ENCODE measurements at places on chromosomes 13 and 19.

GRCh38 chr13:45941261-45941660 lies 89.7 kb upstream of the SIAH3 start:
- DNase-seq, result no peak

- DNase-seq, result no peak
These were observed 3.2 kb downstream of the NFIC start for GRCh38 chr19:3369337-3370213.

DNA sequence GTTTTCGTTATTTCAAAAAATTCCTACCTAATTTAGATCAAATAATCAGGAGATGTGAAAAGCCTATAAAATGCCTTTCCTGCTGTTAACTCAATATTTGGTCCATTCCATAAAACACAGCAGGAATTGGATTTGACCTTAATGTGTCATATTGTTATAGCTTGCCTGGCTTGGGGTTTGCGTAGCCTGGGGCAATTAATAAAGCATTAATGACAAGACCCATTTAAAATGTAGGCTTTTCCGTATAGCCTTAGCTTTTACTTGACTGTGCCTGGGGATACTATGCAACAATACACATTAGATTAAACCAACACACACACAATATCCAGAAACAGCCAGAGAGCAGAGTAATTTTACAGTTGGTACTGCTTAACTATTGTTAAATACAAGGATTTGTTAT lies 117.2 kb upstream of the MAB21L1 start:
- DNase-seq, result no peak

- DNase-seq, result no peak
These were observed 42.0 kb downstream of the LNX2 start for GRCh38 chr13:27578121-27579030.

DNA sequence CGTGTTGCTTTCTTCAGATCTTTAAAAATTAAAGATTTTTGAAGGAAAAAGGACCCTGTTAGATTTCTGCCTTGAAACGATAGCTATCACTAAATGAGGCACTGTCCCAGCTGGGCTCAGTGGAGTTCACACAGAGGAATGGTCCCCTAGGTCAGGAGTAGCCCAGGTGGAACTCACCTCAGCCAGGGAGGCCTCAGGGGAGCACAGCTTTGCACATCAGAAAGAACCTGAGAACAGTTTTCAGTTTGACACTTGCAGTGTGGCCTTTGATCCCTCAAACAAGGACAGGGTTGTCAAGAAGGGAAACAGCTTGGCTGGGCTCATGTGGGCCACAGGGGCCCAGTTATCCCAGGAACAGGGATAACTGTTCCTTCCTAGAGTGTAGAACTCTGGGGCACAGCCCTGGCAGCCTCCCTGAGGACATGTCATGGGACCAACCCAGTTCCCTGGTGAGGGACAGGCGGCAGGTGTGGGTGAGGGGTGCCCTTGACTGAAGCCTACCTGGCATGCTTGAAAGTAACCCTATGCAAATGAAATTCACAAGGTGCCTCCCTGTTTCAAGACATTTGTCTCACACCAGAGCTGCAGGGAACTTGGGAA lies 59.4 kb downstream of the CHST8 start:
- DNase-seq, result no peak

- DNase-seq, result no peak
These were observed 36.7 kb downstream of the CAPN12 start for GRCh38 chr19:38707512-38708114.

DNA sequence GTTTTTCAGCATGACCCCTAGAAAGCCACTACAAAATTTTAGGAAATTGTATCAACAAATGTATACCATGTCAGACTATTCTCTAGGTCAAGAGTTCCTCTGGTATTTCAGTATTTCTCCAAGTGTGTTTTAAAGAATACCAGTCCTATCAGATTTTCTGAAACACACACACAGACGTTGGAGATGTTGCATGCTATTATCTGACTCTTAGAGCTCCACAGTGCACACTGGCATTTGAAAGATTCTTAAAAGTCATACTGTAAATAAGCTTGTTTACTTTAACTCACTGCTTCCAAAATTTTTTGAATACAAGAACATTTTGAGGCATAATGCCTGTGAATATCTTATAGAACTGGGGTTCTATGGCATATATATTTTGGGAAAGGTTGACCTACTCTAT lies 33.8 kb upstream of the VWA8 start:
- no peak for DNase-seq

GRCh38 chr13:20492641-20493040 lies 33.0 kb downstream of the CRYL1 start:
- no peak for DNase-seq

GRCh38 chr13:103044056-103044455 lies 22.2 kb downstream of the SLC10A2 start:
- no peak for DNase-seq

DNA sequence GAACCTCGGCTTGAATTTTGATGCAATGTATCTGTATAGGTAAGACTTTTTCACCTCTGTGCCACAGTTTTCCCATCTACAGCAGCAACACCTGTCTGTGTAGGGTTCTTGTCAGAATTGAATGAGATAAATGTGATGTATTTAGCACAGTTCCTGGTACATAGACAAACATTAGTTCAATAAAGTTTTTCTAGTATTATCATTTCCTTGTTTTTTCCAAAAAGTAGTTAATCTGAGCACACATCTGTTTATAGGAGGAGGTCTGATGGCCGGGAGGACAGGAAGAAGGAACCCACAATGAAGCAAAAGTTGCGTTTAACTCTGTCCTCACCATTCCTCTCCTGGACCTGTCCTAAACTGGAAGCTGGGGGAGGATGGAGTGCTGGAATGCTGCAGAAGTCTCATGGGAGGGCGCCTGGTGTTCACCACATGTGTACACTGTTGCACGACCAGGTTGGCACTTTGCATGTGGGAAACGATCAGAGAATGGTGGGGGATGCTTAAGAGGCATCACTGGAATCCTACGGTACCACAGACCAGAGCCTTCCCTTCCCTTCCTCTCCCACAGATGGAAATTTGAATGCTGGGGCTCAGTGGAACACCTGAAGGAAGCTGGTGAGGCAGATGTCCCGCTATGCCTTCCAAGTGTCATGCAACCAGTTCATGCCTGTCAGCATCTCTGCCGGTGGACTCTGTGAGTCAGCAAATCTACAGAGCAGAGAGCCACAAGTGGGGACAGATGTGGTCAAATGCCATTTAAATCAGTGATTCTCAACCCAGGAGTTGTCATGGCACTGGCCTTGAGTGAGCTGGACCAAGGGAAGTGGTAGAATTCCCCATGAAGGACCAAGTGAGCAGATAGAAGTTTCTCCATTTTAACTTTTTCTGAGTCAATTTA lies 315.6 kb downstream of the DLEU7 start:
- no peak for DNase-seq

- no peak for DNase-seq
These were observed 7.7 kb downstream of the NDUFB7 start for GRCh38 chr19:14563989-14564651.

DNA sequence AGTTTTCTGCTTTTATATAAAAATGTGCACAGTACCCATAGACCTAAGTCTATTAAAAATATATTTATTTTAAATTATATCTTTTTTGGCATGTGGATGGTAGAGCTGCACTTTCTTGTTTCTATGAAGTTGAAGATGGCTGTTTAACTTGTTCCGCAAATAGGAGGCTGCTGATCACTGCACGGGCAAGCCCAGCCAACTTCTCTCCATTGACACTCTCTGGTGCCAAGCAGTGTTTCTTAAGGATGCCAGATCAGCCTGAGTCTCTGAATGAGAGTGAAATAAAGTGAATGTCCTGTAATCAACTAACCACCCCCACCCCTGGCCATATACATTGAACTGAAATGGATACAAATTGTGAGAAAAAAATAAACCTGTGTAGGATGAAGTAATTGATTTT lies 202.9 kb upstream of the KLHL1 start:
- no peak for DNase-seq

DNA sequence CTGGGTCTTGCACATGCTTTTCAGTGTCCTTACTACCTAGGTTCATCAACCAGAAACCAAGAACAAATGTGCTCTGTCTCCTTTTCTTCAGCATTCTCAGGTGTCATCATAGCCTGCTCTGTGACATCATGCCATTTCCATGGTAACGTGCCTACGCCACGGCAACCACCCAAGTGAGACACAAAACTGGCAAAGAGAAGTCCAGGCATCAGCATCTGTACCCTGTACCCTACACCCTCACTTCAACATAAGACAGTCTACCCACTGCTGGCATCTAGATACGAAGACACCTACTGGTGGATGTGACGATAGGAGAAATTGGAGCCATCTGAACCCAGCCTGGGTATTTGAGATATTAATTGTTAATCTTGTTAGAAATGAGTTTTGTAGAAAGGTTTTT lies 13.3 kb downstream of the ZC3H4 start:
- no peak for DNase-seq

DNA sequence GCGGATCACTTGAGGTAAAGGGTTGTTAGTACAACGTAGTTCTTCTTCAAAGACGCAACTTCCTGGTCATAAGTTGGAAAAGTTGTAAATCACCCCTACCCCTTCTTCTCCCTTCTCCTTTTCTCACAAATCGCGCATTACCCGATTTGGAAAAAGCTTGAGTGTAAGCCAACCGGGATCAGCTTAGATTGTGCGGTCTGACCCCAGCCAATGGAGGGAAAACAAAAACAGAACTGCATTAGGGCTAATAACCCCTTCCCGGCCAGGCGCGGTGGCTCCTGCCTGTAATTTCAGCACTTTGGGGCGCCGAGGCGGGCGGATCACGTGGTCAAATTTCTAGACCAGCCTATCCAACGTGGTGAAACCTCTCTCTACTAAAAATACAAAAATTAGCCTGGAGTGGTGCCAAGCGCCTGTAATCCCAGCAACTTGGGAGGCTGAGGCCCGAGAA lies 806 bp downstream of the ZNF90 start:
- DNase-seq, result no peak

GRCh38 chr13:39245688-39246087 lies 207.4 kb downstream of the NHLRC3 start:
- DNase-seq, result no peak

DNA sequence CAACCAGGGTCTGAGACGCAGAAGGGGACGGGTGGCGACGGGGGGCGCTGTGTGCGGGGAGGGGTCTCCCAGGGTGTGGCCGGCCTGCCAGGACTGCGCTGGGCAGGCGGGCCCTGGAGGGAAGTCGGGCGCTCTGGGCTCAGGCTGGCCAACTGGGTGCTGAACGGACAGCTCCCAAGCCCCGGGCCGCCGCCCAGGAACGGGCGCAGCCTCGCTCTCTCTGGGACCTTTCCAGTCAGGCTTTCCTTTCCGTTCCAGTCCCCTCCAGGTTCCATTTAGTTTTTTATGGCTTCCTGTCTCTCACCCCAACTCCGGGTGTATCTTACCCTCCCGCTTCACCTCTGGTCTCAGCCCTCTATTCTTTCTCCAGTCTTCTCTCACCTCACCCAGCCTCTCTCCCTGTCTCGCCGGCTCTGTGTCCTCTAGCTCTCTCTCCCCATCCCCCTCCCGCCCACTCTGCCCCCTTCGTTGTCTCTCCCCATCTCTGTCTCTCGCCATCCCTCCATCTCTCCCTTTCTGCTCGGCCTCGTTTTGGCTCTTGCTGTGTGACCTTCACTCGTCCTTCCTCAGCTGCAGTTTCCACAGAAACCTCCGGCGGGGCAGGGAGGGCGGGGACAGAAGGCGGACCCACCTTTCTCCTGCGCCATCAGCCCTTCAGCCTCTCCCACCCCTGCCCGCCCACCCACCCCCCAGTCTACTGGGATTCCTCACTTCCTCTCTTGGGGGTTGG lies 3.3 kb upstream of the ATP1A3 start:
- no peak for DNase-seq

DNA sequence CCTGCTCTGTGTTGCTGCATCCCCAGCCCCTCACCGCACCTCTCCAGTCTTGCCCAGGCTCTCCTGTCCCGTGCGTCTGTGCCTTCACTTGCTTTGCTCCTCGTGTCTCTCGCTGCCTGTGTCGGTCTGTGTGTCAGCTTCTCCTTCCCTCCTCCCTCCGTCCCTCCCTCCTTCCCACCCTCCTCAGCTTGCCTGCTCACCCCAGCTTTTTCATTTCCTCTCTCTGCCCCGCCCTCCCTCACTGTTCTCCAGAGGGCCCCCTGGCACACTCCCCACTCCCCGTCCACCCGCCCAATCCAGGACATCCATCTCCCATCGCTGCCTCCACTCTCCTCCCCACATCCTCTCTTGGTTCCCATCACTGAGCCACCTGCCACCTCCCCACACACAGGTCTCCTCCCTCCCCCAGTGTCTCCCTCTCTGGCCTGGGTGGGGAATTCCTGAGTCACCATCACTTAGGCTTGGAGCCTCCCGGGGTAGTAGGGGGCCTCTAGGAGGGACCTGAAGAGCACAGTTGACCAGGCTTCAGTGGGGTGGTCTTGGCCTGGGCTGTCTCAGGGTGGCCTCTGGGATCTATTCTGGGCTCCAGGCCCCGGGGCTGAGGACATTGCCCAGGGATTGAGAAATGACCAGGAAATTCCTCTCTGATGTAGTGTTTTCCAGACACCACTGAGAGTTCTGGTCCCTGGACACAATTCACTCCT lies at the start of gene PTGIR:
PTGIR (minus strand) TSS at position 132 of the 704 bp plus-strand sequence. CDS start 864 bp downstream, outside the sequence.
- no peak for DNase-seq

- peak; percentile 79 for DNase-seq
These were observed 5.5 kb downstream of the HRC start for GRCh38 chr19:49149652-49150105.

DNA sequence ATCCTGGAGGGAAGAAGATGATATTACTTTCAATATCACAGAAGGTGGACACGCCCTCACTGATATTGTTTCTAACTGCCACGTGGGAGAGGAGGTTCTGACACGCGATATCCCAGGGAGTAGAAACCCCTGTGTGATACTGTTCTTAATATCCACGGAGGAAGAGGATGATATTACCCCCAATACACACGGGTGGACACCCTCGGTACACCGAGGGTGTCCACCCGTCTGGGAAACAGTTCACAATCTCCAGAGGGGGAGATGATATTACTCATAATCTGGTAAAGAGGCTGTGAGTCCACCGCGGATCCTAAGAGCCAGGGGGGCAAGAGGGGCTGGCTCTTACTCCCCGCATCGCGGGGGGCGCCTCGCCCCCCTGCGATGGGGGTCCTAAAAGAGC lies 29.7 kb upstream of the RGCC start:
- no peak for DNase-seq

GRCh38 chr13:46721054-46721453 lies 75.9 kb downstream of the ESD start:
- DNase-seq, result peak; percentile 13

Measured in fibroblast of skin of left biceps (primary cell).